ENCODE measurements at places on chromosomes 11 and 22.

GRCh38 chr11:120210626-120211521 lies at the start of gene OAF:
Gene OAF (plus strand): TSS chr11:120211032. CDS start chr11:120211280, 248 bp downstream.
- DNase-seq = peak; percentile 84

DNA sequence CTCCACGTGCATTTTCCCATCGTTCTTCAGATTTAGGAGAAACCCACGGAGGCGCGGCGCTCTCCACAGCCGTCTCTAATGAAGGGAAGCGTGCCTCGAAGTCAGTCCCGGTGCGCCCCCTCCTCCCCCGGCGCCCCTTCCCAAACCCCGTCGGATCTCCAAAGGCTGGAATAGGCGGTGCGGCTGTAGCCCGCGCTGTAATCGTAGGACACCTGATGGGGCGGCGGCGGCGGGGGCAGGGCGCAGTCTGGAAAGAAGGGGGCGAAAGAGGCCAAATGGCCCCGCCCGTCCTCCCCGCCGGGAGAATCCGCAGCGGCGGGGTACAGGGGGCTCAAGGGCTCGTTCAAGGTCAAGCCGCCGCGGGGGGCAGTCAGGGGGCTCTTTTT lies 1.3 kb downstream of the FAM181B start:
- DNase-seq = no peak

DNA sequence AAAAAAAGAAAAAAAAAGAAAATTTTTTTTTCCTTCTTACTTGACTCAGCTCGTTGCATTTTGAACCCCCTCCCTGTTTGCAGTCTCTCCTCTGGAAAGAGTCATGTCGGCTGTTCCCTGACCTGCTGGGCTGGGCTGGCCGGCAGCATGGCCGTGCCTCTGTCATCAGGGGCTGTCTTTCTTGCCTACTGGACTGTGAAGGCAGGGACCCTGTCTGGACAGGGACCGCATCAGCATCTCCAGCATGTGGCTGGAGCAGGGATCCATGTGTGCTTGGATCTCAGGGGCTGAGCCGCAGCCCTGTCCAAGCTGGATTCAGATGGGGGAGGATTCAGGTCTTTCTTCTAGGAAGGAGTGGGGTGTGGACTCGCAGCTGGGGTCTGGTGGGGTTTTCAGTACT lies 15.5 kb downstream of the FBLN1 start:
- DNase-seq = no peak

- no peak for DNase-seq
These were observed 1156.8 kb downstream of the LRRC4C start for GRCh38 chr11:40302669-40303068.

GRCh38 chr22:49149721-49150608 lies 677.7 kb downstream of the BRD1 start:
- no peak for DNase-seq

GRCh38 chr11:71268706-71269321 lies 16.4 kb upstream of the SHANK2 start:
- no peak for DNase-seq

GRCh38 chr22:35984183-35985175 lies 44.1 kb downstream of the RBFOX2 start:
- no peak for DNase-seq

DNA sequence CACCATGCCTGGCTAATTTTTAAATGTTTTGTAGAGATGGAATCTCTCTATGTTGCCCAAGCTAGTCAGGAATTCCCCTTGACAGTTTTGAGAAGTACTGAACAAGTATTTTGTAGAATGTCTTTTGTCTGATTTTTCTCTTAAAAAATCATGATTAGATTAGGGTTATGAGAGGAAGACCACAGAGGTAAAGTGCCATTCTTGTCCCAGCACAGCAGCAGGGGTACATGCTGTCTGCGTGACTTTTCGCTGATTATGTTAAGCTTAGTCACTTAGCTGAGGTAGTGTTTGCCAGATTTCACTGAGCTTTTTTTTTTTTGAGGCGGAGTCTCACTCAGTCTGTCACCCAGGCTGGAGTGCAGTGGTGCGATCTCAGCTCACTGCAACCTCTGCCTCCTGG lies 13.6 kb upstream of the NUP160 start:
- DNase-seq = no peak

GRCh38 chr11:27211370-27212127 lies 151.5 kb downstream of the CCDC34 start:
- peak; percentile 38 for DNase-seq

DNA sequence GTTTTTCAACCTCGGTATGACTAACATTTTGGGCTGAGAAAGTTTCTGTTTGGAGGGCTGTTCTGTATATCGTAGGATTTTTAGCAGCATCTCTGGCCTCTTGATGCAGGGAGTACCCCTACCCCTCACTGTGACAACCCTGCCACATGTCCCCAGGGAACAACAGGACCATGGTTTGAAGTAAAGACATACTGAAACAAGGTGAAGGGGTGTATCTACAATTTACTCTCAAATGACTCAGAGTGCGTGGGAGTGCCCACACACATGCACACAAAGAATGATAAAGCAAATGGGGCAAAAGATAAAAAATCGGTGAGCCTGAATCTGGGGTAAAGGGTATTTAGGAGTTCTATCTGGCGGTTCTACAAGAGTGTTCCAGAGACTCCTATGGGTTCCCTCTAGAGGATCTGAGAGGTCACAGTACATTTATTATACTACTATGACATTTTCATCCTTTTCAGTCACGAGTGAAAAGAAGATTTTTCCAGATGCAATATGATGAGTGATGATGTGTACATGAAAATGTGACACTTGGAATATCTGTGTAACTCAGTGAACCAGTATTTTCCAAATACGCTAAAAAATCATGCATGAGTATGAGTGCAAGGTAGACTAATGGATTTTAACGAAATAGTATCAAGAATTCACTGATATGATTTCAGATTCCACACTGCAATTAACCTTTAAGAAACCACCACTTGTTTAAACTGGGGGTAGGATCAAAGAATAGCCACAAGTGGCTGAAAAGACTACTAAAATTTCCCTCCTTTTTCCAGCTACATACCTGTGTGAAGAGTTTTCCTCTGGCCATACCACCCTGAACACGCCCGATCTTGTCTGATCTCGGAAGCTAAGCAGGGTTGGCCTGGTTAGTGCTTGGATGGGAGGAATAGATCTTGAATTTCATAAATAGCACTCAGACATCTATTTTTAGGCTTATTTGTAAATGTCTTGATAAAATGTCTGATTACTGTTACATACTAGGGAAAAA lies 56.3 kb upstream of the YPEL1 start:
- peak; percentile 96 for DNase-seq

DNA sequence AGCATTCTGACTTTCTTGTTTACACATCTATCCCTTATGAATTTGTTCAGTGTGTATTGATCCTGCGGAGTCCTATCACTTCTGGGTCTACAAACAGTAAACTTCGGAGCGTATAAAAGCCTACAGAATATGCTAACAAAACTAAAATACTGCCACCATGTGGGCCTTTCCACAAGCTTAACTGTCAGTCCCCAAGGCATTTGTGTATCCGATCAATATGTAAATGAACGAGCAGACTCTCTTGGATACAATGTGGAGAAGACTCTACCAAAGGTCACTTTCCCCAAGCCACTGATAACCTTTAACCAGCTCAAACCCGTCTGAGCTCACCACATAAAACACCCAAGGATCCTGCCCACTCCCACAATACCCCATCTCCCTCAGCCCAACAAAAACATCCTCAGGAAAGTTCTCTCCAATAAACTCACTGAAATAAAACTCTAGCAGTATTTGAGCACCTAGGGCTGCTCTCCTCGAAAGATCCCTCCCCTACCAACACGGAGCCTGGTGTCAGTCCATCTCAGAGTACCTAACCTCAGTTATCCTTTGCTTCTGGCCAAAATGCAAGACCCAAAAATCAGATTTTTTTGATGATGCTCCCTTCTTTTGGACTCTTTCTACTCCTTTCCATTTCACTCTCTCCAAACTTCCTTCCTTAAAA lies 17.8 kb downstream of the ADA2 start:
- DNase-seq = no peak

- DNase-seq = no peak
These were observed at the start of gene P2RY6 for GRCh38 chr11:73271936-73272679. Gene P2RY6 (plus strand): TSS chr11:73272338. CDS start chr11:73296519, 24,181 bp downstream.

DNA sequence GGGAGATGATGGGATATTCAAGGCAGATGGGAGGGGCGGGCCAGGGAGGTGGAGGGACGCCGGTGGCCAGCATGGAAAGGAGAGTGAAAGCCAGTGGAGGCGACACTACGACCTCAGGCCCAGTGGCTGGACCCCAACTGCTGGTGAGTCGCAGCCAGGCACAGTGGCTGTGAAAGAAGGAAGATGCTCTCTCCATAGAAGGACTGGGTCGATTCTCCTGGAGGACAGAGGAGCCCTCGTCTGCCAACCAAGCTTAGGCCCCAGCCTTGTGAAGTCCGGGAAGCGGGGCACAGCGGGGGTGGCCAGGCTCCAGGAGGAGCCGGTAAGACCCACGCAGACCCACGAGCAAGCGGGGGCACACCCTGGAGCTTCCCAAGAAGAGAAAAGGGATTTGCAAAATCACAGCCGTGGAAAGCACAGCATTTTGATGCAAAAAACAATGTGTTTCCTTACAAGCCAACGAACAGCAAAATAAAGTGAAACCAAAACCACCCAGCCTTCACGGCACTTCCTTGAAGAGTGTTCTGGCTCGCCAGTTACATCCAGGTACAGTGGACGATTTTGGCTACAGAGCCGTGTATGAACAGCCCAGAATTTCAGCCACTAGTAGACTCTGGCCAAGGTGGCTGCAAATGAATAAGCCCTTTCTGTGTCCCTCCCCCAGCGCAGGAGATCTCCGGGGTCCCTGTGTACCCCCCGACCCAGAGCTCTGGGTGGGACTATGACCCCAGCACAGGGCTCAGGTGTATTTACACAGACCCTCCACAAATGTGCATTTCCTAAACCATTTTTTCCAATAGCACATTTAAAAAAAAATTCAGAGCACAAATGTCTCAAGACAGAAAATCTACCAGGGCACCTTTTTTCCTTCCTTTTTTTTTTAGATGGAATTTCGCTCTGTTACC lies 96.9 kb downstream of the TRMU start:
- DNase-seq = no peak

- DNase-seq = no peak
These were observed 18.7 kb upstream of the BDNF start for GRCh38 chr11:27718863-27719545.

GRCh38 chr11:35144136-35144741 lies 5.3 kb downstream of the CD44 start:
- no peak for DNase-seq

DNA sequence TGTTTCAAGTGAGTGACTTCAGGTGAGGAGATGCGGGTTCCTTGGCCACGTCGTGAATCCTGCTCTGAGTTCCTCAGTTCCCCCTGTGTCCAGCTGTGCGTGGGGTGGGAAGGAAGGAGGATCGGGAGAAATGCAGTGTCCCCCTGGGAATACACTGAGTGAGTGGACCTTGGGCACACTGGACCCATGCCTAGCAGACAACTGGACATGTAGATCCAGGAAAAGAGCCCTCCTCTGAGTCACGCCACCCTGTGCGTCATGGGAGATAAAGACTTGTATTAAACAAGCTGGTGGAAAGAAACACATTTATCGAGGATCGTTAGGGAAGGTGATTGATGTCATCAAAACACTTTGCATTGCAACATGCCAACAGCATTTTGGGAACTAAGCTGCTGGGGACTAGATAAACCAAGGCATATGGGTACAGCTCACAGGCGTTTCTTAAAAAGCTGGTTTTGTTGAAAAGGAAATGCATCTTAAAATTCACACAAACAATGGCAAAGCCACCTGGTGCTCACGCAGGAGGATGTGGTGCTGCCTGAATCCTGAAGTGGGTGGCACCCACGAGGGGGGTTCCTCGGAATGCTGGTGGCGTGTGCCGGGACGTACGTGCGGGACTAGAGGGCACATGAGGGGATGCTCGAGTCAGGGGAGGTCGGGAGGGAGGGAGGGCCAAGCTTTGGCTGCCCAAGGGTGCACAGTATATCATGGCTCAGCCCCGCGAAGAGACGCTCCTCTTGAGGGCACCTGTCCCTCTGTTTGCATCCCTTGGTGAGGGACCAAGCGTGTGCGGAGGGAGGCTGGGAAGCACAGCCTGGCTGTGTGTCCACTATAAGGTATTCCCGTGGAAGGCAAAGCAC lies 303.5 kb downstream of the TBC1D22A start:
- no peak for DNase-seq

DNA sequence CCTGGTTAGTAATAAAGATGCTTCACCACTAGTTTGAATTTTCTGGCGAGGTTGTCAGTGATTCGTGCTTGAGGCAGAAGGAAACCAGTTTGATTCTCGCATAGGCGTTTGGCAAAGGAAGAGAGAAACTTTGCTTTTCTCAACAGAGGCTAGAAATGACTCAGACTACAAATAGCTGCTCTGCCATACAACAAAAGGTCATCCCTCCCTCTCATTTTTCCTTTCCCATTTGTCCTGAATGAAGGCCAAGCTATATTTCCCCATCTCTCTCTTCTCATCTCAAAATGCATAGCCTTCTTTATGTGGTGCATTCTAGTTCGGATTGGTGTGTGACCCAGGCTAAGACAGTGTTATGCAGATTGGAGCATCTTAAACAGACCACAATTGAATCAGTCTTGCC lies 741.4 kb downstream of the NTM start:
- DNase-seq = no peak

DNA sequence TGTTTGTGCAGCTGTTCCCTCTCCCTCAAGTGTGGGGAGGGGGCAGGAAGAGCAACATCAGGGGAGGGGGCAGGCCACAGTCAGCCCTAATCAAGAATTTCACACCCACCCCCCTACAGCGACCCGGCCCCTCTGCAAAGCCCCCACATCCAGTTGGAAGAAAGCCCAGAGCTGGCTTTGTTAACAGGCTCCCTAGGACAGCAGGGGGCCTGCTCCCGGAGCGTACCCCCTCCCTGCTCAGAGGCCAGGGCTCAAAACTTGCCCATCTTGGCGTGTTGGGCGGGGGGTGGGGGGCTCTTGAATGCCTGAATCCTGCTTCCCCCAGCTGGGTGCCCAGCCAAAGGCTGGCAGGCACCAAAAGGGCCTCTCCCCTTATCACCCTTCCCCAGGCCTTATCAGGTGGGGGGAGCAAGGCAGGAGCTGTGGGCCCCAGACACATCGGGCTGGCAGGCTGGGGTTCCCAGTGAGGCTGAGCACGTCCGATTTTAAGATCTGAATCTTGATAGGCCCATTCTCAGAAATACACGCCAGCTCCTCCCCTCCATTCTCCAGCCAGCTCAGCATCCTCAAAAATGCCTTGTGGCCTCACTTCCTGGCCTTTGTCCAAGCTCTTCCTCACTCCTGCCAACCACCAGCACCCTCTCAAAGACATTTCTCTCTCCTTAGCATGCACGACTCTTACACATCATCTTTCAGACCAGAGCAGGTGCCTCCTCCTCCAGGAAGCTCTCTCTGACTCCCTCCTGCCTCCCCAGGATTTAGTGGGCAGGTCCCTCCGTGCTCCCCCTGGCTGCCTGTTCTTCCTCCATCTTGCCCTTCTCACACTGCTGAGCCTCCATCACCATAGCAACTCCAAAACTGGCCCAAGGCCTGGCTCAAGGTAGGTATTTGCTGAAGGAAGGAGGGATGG lies 384.8 kb downstream of the MN1 start:
- no peak for DNase-seq

- no peak for DNase-seq
These were observed 67.9 kb upstream of the OR4B1 start for GRCh38 chr11:48148749-48149148.

Measured in K562 (cell line).